ENCODE measurements at places on chromosomes 3 and 15. TPM values are rescaled to one million over a fixed set of nuclear protein-coding genes. Genes with fewer than 3 reads are reported as not detected.

- DNase-seq = no peak
Measured at GRCh38 chr15:59053482-59053881, 51.5 kb upstream of the CCNB2 start.

DGKG gene
- total RNA-seq = 2.6 TPM

- no peak for DNase-seq
Measured at GRCh38 chr3:170442947-170443346, 24.3 kb downstream of the CLDN11 start.

WDR72 gene
- not detected for total RNA-seq

PCSK6 gene
- total RNA-seq = 48.8 TPM

GRCh38 chr3:67635806-67636205 is 18.6 kb downstream of the SUCLG2 start:
- DNase-seq = no peak

RBP2 gene
- not detected for total RNA-seq

DNA sequence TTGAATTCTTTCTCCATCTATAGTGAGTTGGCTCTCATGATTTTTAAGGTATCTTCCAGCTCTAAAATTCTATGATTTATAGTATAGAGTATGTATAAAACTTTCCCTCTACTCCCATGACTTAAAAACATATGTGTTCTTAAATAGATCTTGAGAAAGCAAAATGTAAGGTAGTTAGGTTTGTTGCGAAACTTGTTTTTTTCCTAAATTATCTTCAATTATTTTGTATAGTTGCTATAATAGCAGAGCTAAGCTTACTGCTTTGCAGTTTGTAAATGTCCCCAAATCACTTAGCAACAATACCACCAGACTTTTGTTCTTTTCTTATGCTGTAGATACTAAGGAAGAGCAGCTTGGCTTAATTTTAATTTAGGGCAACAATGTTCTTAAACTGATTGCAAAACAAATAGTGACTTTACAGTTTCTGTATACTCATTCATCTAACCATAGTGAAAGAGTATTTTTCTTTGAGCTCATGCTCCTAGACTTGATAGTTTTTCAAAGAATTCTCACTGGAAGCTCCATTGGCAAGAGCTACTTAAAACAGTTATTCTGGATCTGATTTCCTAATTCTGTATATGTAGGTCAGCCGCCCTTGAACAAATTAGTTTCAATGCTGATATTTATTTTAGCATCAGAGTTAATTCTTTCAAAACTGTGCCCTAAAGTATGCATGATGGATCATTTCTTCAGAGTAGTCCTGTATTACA is 61.2 kb downstream of the LYSMD4 start:
- no peak for DNase-seq

CMTM8 gene
- total RNA-seq = not detected

DNA sequence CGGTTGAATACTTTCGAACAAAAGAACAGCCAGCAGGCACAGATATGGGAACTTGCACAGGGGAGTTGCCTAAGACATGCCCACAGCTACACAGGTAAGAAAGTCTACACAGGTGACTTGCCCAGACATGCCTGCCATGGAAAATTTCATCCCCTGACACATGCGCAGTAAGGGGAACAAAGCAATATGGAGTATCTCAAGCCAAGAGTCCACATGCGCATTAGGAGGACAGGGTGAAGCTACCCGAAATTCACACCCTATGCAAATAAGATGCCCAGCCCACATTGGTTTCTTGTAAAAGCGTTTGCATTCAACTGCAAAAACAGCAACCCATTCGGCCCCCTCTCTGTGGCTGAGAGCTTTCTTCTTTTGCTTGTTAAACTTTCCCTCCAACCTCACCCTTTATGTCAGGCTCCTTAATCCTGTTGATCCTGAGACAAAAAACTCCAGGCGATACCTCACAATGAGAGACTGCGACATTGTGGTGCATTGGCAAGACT is 49.3 kb upstream of the TRPM1 start:
- DNase-seq = no peak

Measured in MG63 (cell line).